CD4-positive, alpha-beta T cell treated with Interleukin-2 at 100 ng/mL for 4 hours (primary cell): ENCODE measurements at places on chromosomes 11 and 22.
A peak's percentile ranks its signal among the peaks of the same experiment; 100 is the strongest.

GRCh38 chr11:95503047-95503446, 272.0 kb upstream of the SESN3 start:
- no peak for DNase-seq

GRCh38 chr11:126194121-126194543, 17.3 kb downstream of the RPUSD4 start:
- DNase-seq: peak; percentile 26

GRCh38 chr22:44758344-44758973, 6.1 kb downstream of the ARHGAP8 start:
- no peak for DNase-seq

- DNase-seq: peak; percentile 13
These were observed 921 bp downstream of the C1QTNF5 start for GRCh38 chr11:119339589-119340334.

DNA sequence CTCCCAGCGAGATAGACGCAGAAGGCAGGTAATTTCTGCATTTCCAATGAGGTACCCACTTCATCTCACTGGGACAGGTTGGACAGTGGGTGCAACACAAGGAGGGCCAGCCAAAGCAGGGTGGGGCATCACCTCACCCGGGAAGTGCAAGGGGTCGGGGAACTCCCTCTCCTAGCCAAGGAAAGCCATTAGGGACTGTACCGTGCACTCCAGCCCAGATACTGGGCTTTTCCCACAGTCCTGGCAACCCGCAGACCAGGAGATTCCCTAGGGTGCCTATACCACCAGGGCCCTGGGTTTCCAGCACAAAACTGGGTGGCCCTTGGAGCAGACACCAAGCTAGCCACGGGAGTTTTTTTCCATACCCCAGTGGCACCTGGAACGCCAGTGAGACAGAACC, 17.2 kb downstream of the TRPC6 start:
- DNase-seq: no peak

DNA sequence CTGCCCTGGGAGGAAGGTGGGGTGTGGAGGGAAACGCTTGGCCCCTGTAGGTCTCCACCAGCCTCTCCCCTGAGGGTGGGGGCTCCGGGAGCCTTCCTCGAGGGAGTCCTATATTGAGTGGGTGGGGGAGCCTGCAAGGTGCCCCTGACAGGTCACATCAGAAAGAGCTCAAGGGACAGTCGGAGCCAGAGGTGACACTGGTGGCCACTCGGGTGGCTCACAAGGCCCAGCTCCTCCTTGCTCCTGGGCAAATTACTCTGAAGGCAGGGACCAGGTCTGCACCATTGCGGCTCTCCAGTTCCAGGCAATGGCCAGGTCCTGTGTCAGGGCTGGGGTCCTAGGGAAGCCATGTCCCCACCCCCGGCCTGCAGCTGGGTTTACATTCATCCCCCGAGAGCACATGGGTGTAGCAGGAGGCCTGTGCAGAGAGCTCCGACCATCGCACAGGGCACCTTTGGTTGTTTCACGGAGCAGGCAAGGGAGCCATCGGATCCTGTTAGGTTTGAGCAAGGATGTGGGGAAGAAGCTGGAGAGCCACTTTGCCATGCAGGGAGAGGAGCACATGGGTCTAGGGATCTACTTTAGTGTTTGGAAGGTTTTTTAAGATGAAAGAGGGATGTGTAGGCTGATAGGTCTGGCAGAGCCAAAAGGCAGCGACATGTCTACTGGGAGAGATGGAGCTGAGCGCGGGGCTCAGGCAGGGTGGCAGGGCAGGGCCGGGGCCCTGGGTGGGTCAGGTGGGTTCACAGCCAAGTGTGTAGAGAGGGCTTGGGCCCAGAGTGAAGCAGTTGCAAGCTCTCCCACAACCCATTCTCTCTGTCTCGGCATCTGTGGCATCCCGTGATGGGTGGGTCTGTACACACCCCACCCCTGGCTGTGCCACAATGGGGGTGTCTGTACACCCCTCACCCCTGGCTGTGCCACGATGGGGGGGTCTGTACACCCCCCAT, 14.8 kb downstream of the CCND1 start:
- no peak for DNase-seq

DNA sequence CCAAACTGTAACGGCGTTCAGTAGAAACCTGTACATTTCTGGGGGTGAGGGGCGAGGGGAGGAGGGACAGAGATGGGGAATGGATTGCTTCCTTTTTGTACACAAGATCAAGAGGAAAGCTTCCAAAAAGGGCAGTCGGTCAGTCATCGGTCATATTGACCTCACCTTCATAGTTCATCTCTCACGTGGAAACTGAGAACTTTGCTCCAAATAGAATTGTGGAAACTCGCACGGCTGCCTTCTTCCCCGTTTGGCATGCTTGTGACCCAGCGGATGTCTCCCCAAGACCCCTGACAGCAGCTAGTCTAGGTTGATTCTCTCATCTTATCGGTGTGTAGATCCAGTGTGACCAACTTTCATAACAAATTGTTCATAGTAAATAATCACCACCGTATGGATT, 47.6 kb downstream of the KCNC1 start:
- DNase-seq: no peak

- DNase-seq: no peak
These were observed 52.8 kb upstream of the LDLRAD3 start for GRCh38 chr11:35891096-35891495.

GRCh38 chr11:70242885-70243284, 27.6 kb upstream of the PPFIA1 start:
- no peak for DNase-seq

DNA sequence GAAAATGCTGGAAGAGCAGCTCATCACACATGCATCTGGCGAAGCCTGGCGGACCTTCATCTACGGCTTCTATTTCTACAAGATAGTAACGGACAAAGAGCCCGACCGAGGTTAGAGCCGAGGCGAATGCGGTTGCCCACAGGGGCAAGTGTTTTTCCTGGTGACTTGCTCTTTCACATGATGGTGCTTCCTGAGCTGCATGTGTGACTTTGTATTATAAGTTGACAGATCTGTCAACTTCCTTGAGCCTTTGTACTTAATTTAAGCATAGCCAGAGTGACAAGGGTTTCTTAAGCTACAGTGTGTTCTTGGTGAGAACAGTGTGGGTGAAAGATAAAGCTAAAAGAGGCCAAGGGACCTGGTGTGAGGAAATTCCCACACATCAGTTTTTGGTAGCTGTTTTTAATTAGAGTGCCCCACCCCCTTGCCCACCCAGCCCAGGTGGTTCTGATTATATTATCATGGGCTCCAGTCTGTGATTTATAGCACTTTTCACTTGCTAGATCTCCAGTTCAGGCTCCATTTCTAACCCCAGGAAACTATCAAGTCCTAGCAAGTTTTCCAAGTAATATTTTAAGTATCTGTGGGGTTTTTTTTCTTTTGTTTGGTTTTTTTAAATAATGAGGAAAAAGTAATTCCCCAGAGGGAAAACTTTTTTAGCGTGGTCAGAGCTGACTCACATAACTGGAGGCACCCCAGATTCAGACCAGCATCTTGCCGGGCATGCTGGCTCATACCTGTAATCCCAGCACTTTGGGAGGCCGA, 68.0 kb upstream of the YWHAH start:
- no peak for DNase-seq

DNA sequence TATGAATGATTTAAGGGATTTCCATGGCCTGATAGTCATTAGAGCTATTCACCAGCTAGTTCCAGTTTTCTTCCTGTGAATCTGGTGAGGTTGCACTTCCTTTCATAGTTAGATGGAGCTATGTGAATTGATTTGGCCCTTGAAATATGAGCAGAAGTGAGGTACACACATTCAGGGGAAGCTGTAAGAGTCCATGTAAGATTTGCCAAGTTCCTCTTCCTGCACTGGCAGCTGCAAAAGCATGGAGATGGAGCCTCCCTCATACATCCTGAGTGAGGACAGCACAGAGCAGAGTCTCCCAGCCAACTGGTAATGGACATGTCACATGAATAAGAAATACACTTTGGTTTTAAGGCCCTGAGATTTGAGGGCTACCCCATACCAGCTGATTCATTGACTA, 111.7 kb downstream of the CD44 start:
- no peak for DNase-seq

DNA sequence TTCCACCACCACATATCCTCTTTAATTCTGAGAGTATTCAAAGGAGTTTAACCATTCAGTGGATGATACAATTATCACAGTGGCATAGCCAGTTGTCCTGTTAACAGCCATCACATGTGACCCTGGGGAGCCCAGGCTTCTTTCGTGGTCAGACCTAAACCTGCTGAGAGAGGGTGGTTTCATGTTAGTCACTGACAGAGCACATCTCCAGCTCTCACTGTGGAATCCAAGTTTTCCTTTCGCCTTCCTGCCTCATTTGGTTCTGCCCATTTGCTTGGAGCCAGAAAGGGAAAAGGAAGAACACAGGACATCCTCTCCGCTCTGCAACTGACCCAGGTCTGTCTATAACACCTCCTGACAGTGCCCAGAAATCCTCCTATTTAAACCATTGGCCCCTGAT, 60.4 kb downstream of the MCHR1 start:
- no peak for DNase-seq

GRCh38 chr11:127898422-127899365, 688.7 kb downstream of the ETS1 start:
- DNase-seq: no peak

- DNase-seq: no peak
These were observed 79.0 kb upstream of the HSD17B12 start for GRCh38 chr11:43601511-43601910.

DNA sequence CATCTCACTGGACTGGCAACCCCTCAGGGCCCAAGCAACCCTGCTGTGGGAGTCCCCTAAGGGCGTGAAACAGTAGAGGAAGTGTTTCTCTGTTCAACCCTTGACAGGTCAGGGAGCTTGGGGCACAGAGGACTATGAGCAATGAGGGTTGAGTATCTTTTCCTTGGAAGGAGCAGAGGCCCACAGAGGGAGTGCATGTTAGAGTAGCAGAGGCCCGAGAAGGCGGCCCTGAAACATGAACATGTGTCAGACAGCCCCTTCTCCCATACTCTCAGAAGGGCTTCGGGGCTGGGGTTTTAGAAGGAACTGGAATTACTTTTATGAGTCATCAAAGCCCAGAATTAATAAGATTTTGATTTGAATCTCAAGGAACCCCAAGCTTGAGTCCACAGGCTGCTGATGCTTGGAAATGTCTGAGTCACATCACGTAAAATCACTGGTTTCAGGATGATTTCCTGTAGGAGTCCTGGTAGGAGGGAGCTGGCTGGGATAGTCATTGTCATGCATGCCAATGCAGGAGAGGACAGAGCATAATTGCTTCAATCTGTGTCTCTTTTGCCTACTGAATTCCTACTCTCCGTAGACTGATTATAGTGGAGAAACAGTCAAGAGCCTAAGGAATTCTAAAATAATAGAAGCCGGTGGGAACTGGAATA, 22.6 kb downstream of the C11orf71 start:
- DNase-seq: no peak

GRCh38 chr11:65454696-65455456, 32.3 kb downstream of the NEAT1 start:
- DNase-seq: peak; percentile 80

- DNase-seq: no peak
These were observed 35.4 kb upstream of the LMO1 start for GRCh38 chr11:8298801-8299786.

DNA sequence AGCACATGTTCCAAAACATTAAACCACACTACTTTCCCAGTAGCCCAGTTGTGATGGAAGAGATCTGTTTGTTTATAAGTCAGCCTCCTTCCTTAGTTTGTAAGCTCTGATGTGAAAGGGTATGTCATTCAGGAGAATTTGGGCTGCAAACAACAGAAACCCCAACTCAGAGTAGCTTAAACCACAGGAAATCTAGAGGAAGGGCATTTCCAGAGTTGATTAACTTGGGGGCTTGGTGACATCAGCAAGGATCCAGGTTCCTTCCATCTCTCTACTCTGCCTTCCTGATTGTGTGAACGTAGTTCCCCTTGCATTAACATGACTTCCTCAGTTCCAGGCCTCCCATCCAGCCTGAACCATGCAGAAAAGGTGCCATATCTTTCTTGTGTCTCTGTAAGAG, 6.5 kb upstream of the FJX1 start:
- DNase-seq: no peak

DNA sequence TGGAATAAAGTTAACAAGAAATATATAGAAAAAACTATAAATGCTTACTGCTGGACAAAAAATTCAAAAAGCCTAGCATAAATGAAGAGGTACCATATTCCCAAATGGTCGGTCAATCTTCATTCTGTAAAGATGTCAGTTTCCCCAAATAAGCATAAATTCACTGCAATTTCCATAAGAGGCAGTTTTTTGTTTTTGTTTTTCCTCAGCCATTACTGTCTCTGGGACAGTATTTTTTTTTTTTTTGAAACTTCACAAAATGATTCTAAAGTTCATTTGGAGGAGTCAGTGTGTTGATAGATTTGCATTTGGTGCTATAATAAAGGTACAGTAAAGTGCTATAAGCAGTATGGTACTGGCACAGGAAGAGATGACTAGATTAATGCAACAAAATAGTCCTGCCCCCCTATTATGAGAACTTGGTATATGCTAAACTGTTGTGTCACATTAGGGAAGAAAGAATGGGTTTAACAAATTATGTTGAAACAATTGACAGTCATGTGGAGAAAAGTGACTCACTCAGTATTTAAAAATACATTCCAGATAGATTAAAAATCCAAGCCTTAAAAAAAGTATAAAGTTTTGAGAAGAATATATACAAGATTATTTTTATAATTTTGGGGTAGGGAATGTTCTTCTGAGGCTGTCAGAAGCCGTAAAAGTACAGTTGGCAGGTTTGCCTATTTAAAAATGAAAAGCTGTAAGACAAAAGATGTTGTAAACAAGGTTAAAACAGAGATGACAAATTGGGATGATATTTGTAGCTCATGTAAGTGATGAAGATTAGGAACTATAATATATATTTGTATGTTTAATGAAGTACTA, 2.6 kb upstream of the FTH1 start:
- DNase-seq: peak; percentile 22

DNA sequence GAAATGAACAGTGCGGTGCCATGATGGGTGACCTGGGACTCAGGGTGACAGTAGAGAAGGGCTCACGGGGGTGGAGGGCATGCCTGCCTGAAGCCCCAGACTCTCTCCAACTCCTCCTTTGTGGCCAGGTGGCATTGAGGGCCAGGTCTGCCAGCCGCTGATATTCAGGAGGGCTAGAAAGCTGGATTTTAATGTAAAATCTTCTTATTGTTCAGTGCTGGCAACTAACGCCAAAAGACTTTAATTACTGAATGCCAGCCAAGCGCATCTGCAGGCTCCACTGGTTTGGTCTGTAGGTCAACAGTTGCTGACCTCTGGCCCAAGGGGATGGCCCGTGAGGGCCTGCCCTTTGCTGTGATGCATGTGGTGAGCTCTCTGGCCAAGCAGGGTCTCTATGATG, 10.3 kb downstream of the MRGPRG start:
- no peak for DNase-seq

- DNase-seq: no peak
These were observed 378.8 kb upstream of the ISX start for GRCh38 chr22:34687116-34687515.

- DNase-seq: no peak
These were observed 3.2 kb upstream of the THY1 start for GRCh38 chr11:119426142-119426541.

GRCh38 chr11:19163617-19164016, 38.2 kb downstream of the CSRP3 start:
- DNase-seq: no peak

DNA sequence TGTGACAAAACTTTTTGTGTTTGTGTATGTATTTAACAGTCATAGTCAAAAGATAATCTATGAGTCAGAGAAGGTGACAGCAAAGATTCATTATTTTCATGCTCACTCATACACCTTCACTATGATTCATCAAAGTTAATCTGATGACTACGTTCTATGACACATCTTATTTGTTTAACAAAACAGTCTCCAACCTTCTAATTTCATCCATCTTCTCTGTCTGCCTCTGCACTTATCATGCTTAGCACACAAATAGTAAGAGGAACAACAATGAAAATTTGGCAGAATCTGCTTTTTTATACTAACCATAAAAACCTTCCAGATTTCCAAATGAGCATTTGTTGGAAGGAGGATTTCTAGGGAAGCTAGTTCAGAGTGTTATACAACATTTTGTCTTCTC, 568.9 kb downstream of the LUZP2 start:
- no peak for DNase-seq
